Caco-2 (cell line): ENCODE measurements at places on chromosomes 1 and 21. TPM values are rescaled to one million over a fixed set of nuclear protein-coding genes. Genes with fewer than 3 reads are reported as not detected.

Gene NMNAT2
- 16.4 and 20.1 TPM in 2 replicates for total RNA-seq

DNA sequence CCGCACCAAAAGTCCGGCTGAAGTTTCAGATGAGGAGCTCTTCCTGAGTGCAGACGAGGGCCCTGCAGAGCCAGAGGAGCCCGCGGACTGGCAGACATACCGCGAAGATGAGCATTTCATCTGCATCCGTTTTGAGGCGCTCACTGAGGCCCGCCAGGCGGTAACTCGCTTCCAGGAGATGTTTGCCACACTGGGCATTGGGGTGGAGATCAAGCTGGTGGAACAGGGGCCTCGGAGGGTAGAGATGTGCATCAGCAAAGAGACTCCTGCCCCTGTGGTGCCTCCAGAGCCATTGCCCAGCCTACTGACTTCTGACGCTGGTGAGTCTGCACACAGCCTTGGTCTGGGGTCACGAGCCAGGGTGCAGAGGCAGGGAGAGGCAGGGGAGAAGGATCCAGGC lies 84.7 kb downstream of the TRIM11 start:
- H3K4me3 ChIP-seq, result no peak overlapping the region
- no peak overlapping the region for H3K27ac ChIP-seq
- no peaks in the 10 kb centered on the region for H3K36me3 ChIP-seq
- DNase-seq, result peak; percentile 27
- no peaks in the 10 kb centered on the region for H3K4me1 ChIP-seq
- no peaks in the 10 kb centered on the region for H3K27me3 ChIP-seq

DNA sequence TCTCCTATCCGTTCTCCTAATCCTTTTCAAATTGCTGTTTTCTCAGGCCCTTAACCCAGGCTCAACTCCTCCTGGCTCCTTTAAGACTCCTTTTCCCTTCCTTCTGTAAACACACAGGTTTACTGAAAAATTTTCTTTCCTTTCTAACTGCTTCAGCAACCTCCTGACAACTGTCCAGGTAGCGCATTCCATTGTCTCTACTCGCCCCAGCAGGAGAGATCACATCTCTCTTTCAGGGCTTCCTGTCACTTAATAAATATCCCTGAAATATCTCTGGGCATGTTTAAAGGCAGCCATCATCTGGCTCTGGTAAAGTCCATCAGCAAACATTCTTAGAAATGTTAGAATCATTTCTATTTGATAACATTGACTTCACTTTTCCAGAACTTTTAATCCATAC lies 211.2 kb upstream of the PTBP2 start:
- no peaks in the 10 kb centered on the region for H3K27me3 ChIP-seq
- no peaks in the 10 kb centered on the region for H3K36me3 ChIP-seq
- H3K4me3 ChIP-seq, result no peak overlapping the region
- H3K4me1 ChIP-seq, result no peaks in the 10 kb centered on the region
- no peak for DNase-seq

DNA sequence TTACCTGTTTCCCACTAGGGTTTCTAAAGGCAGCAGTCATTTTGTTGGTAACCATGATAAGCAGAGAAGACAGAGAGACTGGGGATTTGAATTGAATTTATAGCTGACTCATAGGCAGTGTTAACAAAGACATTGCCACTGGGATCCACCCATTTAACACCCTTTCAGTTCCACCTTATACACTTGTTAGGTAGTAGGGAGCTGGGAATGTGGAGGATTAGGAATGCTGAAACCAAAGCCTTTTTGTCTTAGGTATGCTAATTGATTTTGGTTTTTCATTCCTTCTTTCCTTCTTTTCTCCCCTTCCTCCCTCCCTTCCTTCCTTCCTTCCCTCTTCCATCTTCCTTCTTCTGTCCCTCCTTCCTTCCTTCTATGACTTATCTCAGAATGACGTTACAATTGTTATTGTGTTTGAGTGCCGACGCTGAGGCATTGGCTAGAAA lies 7.5 kb upstream of the EVI5 start:
- H3K4me1 ChIP-seq, result peaks cover 5% of the 10 kb centered on the region; the same call in 1 of the 2 replicates
- no peaks in the 10 kb centered on the region for H3K27me3 ChIP-seq
- H3K4me3 ChIP-seq, result no peak overlapping the region

DNA sequence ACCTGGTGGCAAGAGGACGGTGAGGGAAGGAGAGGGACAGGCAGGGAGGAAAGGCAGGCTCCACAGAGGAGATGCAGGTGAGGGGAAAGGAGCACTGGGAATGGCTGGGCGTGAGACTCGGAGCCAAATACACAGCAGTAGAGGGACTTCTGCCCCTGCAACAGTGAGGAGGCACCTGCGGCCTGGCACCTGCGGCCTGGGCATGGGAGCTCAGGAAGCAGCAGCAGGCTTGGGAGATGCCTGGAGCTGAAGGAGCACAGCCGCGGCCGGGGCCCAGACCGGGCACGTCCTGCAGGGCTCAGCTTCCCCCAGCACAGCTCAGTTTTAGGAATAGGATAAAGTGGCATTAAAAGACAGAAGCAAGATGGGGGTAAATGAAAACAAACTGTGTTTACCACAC lies 20.9 kb upstream of the TSPEAR start:
- no peak overlapping the region for H3K27ac ChIP-seq
- no peak overlapping the region for H3K4me3 ChIP-seq
- no peaks in the 10 kb centered on the region for H3K36me3 ChIP-seq
- no peak for DNase-seq
- H3K4me1 ChIP-seq, result no peaks in the 10 kb centered on the region

DNA sequence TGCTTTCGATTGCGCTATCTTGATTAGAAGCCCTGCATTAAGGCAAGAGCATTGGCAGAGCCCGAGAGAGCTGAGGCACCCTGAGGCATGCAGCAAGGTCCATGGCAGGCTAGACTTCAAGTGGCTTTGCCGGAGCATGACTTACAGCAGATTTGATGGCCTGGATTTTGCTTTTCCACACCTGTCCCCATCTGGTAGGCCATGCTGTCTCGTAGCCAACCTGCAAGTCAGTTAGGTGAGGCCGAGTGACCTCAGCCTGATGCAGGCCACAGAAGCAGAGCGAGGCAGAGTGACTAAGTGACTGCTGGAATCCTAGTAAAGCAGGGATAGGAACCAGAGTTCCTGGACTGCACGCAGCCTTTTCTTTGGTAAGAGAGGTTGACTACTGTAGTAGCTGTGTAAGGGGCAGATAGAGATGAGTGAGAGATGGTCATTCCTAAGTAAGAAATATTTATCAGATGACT lies 148.9 kb downstream of the PBX1 start:
- peaks cover 19% of the 10 kb centered on the region for H3K4me1 ChIP-seq
- H3K36me3 ChIP-seq, result no peaks in the 10 kb centered on the region; the same call in 1 of the 2 replicates
- H3K27ac ChIP-seq, result no peak overlapping the region
- no peaks in the 10 kb centered on the region for H3K27me3 ChIP-seq
- no peak for DNase-seq

GRCh38 chr1:3491291-3492246 lies 37.1 kb downstream of the ARHGEF16 start:
- H3K36me3 ChIP-seq, result no peaks in the 10 kb centered on the region
- no peak overlapping the region for H3K27ac ChIP-seq
- no peak overlapping the region for H3K4me3 ChIP-seq
- peak; percentile 69 for DNase-seq
- H3K27me3 ChIP-seq, result no peaks in the 10 kb centered on the region

Gene DPT
- not detected in 2 replicates for total RNA-seq

GRCh38 chr1:167431261-167431908 lies 86.9 kb downstream of the CD247 start:
- no peaks in the 10 kb centered on the region for H3K27me3 ChIP-seq
- no peak overlapping the region for H3K27ac ChIP-seq
- no peaks in the 10 kb centered on the region for H3K4me1 ChIP-seq
- DNase-seq, result no peak
- H3K4me3 ChIP-seq, result no peak overlapping the region

Gene ADCY10
- 1.3 and 1.7 TPM in 2 replicates for total RNA-seq

DNA sequence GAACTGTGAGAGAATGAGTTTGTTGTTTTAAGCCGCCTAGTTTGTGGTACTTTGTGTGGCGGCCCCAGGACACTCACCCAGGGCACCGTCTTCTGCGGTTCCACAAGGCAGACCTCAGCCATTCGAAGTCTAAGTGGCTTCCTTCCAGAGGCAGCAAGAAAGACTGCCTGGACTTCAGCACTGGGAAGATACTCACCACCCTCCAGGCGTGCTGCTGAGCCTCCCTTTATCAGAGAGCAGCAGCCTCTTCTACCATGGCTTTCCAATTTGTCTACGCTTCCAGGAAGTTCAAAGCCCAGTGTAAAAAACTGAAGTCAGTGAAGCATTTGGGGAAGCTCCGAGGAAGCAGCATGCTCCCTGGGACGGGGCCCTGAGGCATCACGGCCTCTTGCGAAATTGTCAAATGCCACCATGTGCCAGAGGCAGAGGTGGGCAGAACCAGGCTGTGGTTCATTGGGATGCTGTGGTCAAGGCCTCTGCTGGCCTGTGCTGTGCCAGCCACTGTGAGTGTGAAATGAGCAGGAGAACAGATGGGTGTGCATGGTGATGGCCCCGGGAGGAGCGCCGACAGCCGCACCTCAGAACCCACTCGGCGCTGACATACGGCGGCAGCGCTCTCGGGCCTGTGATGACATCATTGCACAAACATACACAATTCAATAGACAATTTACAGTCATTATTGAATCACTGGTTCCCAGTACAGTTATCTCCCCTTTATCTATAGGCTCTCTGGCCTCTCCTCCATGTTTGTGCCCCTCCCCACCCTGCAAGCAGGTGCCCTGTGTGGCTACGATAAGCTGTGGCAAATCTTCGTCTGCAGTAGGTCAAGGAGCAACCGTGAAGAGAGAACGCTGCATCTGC lies 110.4 kb downstream of the PDE9A start:
- no peak overlapping the region for H3K27ac ChIP-seq
- H3K27me3 ChIP-seq, result no peaks in the 10 kb centered on the region
- DNase-seq, result no peak
- H3K36me3 ChIP-seq, result no peaks in the 10 kb centered on the region
- no peak overlapping the region for H3K4me3 ChIP-seq
- peaks cover 24% of the 10 kb centered on the region for H3K4me1 ChIP-seq

GRCh38 chr1:26470878-26471497 lies 1.3 kb upstream of the HMGN2 start:
- DNase-seq, result no peak
- peaks cover 1% of the 10 kb centered on the region for H3K36me3 ChIP-seq
- H3K4me1 ChIP-seq, result peaks cover 15% of the 10 kb centered on the region
- H3K27me3 ChIP-seq, result no peaks in the 10 kb centered on the region
- H3K4me3 ChIP-seq, result peak overlapping the region; percentile 78

DNA sequence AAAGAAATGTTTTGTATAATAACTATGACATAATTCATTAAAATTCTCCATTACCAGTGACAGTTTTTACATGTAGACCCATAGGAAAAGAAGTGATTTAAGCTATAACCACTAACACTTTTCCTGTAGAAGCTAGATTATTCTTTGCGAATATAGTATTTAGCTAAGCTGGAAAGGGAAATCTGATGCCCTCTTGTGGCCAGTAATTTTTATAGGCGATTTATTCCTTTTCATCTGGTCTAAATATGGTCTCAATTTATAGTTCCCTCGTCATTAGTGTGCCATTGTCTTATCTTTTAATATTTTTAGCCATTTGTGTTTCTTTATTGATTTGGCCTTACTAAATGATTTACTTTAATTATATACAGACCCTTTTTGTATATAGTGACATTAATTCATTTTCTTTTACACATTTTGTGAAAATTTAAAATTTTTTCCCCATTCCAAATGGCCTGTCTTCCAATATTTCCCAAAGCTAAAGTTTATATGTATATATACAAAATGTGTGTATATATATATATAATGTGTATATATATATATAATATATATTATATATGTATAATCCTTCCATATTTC lies 26.7 kb downstream of the BTG3 start:
- H3K4me3 ChIP-seq, result no peak overlapping the region
- H3K4me1 ChIP-seq, result peaks cover 8% of the 10 kb centered on the region
- no peaks in the 10 kb centered on the region for H3K36me3 ChIP-seq
- H3K27me3 ChIP-seq, result no peaks in the 10 kb centered on the region
- peak; percentile 39 for DNase-seq
